Gastrocnemius medialis (tissue), 4 donors: ENCODE measurements at places on chromosomes 6 and 20. TPM values are rescaled to one million over a fixed set of nuclear protein-coding genes. Genes with fewer than 3 reads are reported as not detected.

YTHDF1 gene
- total RNA-seq, result 37.1 TPM

C2 gene
- total RNA-seq, result 2.7 TPM

HLA-DOA gene
- 1.0 TPM for total RNA-seq

TMEM74B gene
- total RNA-seq, result 0.42 TPM
